Substantia nigra (tissue), 51 donors: ENCODE measurements at places on chromosomes 7 and 10.

GRCh38 chr7:7921830-7922229 is 46.8 kb upstream of the GLCCI1 start:
- DNase-seq: no peak

GRCh38 chr7:128381161-128381821 is 19.8 kb upstream of the PRRT4 start:
- no peak for DNase-seq

GRCh38 chr7:122789156-122789555 is 86.4 kb upstream of the RNF148 start:
- DNase-seq: no peak

- DNase-seq: no peak
Measured at GRCh38 chr10:78450807-78451485, 417.3 kb downstream of the RPS24 start.

GRCh38 chr10:43065234-43065633 is 11.6 kb upstream of the RET start:
- no peak for DNase-seq

GRCh38 chr7:130210181-130210935 is 2.7 kb downstream of the SSMEM1 start:
- no peak for DNase-seq

GRCh38 chr7:40199076-40199802 is 64.4 kb downstream of the SUGCT start:
- no peak for DNase-seq

GRCh38 chr7:22181663-22182062 is 175.3 kb downstream of the RAPGEF5 start:
- DNase-seq: no peak

- peak; percentile 17 for DNase-seq
Measured at GRCh38 chr10:67520924-67521520, 175.0 kb downstream of the CTNNA3 start.

DNA sequence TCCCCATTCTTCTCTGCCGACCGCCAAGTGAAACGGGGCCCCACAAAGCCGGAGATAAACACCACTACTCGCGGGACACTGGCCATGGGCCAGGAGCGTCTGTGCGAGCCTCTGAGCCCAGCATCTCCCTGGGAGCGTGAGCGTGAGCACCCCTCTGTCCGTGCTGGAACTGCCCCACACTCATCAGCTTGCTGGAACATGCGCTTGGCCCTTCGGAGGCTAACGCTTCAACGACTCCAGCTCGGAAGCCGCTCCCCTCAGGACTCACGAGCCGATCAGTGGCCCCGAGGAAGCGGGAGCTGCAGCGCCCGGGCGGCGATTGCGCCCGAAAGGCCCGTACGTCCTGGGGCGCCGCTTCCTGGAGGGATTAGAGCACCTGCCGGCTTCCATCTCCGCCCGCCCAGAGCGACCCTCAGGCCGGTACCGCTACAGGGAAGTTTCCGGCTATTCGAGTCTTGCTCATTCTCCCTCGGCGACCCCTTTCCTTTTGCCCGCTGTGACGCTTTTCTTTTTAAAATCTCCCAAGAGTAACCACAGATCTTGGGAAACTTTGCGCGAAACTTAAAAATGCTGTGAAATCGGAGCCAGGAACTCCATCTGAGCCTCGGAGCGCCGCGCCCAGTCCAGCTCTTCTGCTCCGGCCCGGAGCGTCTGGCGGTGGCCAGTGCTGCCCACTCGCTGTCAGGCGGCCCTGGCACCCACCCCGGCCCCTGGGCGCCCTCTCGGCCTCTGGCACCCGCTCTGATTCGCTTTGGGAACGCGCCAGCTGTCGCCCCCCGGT is 1.0 kb downstream of the TLL2 start:
- DNase-seq: no peak

GRCh38 chr10:124319926-124320391 is 98.8 kb downstream of the OAT start:
- no peak for DNase-seq

DNA sequence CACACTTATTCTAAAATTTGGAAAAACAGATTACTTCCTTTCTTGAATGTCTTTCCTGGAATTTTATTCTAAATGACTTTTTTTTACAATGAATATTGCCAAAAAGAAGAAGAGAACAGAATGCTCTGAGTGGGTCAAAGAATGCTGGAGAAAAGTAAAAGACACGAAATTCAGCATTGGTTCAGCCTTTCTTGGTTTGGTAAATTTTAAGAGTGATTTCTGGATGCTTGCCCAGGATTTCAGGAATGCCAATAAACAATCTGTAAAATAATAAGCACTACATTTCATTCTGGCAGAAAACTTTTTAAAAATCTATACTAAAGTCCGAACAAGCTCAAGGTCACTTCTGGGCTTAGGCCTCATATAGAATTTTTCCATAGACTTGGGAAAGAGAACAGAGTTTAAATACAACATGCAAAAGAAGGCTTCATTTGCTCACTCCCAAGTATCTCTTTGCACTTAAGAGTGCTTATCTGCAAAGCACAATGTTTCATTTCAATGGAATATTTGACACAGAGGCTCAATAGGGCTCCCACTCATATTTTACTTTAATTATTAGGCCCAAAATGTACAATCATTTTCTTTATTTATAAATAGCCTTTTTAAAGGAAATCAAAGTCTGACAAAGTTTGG is 359.5 kb upstream of the ANKRD30A start:
- DNase-seq: no peak

- DNase-seq: no peak
Measured at GRCh38 chr10:49688920-49689319, 9.5 kb downstream of the C10orf53 start.

- DNase-seq: no peak
Measured at GRCh38 chr7:78232806-78233205, 434.2 kb downstream of the PHTF2 start.

DNA sequence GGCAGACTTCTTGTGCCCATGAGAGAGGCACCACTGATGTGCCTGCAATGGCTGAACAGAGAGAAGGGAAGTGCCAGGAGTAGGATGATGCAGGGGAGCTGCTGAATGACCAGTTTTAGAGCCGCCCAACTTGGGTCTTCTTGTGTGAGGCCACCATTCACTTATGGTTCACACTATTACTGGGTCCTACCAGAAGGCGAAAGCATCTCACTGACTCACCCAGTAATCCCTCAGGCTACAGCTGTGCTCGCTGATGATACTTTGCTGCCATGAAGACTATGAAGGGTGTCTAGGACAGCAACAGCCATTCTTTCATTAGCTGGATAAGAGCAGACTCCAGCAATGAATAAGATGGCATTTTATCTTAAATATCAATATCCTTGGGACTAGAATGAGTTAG is 47.6 kb downstream of the PLXNA4 start:
- no peak for DNase-seq

DNA sequence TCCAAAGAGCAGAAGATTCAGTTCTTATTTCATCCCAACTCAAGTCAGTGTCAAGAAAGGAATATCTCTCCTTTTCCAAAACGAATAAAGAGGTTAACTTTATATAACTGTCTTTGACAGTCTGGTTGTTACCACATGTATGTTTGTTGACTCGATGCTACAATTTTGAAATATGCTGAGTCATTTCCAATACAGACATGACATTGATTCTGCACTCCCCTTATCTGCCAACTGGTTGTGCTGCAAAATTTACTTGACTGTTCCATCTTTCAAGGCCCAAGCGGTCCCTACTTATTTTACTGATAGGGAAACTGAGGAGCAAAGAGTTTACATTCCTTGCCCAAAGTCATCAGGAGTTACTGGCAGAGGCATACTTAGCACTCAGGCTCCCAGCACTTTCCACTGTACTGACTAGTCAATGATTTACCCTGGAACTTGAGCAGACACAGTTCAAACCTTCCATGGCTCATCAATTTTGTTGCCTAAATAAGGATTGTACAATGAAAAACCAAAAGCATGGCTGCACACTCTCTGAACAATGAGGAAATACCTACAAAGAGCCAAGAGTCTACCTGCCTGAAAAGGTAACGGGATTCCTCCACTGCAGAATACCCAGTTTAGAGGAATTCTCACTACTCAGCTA is 52.8 kb downstream of the ABLIM1 start:
- DNase-seq: no peak

- no peak for DNase-seq
Measured at GRCh38 chr7:29878081-29878688, 71.9 kb downstream of the WIPF3 start.

GRCh38 chr7:20132585-20132984 is 84.6 kb downstream of the MACC1 start:
- DNase-seq: no peak

- DNase-seq: no peak
Measured at GRCh38 chr10:28548781-28549498, 16.0 kb downstream of the WAC start.

DNA sequence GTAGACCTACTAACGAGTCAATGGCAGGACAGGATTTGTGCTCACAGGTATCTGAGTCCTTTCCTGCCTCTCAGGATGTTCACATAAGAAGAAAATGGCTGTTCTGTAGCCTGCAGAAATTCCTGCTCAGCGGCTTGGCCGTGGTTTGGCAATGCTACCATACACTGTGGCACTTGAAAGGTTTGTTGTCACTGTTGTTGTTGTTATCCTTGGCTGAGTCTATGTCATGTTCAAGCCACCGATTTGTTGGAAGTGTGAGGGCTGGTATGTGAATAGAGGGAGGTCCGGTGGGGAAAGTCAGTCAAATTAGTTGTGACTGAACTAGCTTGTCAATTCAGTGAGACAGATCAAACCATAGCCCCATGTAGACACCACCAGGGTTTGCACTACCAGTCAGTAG is 199.9 kb downstream of the TRIL start:
- no peak for DNase-seq

DNA sequence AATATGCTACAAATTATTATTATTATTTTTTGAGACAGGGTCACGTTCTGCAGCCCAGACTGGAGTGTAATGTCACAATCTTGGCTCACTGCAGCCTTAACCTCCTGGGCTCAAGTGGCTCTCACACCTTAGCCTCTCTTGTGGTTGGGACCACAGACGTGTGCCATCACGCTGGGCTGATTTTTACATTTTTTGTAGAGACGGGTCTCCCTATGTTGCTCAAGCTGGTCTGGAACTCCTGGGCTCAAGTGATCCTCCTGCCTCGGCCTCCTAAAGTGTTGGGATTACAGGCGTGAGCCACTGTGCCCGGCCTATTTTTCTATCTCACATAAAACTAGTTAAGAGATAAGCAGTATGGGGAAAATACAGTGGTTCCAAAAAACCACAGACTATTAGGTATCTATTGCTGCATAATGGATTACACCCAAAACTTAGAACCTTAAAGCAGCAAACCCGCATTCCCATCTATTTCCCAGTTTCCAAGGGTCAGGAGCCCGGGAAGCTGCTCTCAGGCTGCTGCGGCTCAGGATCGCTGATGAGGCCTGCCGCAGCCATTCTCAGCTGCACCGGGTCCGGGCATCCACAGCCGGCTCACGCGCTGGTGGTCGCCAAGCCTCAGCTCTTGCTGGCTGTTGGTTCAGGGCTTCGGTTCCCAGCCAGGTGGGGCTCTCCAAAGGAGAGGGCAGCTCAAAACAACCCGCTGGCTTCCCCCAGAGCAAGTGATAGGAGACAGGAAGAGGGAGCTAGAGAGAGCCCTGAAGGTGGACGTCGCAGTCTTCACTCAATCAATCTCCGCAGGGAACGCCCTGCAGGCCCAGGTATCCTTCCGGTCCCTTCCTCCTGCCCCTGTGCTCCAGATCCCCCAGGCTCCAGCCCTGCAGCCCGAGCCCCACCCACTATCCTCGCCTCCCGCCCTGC is 128.2 kb downstream of the UBE2H start:
- no peak for DNase-seq

DNA sequence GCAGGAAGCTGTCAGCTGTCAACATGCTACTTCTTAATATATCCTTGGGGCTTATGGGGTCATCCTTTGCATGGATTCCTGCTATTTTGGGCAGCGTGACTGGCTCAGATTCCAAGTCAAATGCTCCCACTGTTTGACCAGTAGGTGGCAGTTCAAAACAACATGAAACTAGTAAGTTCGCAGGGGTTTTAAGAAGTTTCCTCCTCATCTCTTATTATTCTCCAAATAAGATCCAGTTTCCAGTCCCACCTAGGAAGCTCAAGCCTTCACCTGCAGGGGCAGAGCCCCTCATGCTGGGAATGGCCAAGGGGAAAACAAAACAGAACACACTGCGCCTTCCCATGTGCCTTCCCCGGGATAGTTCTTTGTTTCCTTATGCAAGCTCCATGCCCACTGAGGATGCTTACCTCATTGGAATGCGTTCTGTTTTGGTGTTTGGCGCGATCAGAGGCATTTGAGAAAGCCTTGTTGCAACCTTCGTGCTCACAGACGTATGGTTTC is 259.8 kb downstream of the GLI3 start:
- DNase-seq: no peak

GRCh38 chr7:102285540-102286236 is 980 bp upstream of the SH2B2 start:
- no peak for DNase-seq

DNA sequence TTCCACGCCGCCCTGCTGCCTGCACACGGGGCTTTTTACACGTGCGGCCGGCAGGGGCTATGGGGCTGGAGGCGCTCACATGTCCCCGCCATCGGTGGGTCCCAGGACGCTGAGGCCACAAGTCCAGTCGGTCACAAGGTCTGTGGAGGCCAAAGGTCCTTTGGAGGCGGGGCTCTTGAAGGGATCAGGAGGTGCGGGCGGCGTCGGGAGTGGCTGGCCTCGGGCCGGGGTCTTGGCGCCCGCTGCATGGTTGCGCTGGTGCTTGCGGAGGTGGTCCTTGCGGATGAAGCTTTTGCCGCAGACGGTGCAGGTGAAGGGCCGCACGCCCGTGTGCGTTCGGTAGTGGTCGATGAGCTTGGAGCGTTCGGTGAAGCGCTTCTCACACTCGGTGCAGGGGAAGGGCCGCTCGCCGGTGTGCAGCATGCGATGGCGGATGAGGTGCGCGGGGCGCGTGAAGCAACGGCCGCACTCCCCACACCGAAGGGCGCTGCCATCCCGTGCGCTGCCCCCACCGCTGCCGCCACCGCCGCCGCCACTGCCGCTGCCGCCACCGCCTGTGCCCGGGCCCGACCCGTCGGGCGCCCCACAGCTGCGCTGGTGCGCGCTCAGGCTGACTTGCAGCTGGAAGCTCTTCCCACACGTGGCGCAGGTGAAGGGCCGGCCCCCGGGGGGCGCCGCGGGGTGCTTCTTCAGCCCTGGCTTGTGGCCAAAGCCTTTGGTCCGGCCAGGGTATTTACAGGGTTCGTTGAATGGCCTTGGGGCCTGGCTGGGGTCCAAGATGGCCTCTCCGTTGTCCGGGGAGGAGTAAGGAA is 13.7 kb upstream of the ZNF777 start:
- no peak for DNase-seq

DNA sequence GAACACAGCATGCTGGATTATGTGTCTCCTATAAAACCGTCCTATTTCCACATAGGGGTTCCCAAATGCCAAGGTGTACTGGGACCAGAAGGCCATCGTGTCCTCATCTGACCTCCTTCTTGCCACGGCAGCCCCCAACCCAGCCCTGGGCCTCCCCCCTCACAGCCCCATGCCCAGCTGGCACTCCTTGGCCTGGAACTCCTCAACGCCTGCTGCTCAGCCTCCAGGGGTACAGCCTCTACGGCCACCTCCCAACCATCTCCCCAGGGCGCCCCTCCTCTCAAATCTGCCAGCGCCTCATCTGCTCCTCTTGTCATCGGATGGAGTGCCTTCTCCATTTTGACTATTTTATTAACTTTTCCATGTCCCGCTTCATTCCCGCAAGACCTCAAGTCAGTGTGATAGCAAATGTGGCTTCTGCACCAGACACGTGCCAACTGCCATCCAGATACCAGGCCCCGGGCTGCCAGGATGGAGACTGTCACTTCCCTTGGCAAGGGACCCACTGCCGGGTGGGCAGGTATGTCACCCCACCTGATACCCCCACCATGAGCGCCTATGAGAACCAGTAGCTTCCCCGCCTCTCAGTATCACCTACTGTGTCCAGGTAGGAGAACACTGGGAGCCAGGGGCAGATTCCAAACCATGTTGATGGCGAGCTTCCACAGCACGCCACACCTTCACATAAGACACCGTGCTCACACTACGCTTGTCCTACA is 106.7 kb downstream of the EBF3 start:
- no peak for DNase-seq
